ENCODE measurements at places on chromosomes 5 and 9.

GRCh38 chr5:82019342-82020138 lies 47.7 kb downstream of the ATG10 start:
- no peak for DNase-seq

- no peak for DNase-seq
Observed at GRCh38 chr5:72133212-72133990, 26.1 kb downstream of the MAP1B start.

GRCh38 chr5:125227333-125228095 lies 481.1 kb upstream of the ZNF608 start:
- DNase-seq, result no peak

- DNase-seq, result peak; percentile 99
Observed at GRCh38 chr9:115596021-115596745, 478.2 kb upstream of the TNC start.

DNA sequence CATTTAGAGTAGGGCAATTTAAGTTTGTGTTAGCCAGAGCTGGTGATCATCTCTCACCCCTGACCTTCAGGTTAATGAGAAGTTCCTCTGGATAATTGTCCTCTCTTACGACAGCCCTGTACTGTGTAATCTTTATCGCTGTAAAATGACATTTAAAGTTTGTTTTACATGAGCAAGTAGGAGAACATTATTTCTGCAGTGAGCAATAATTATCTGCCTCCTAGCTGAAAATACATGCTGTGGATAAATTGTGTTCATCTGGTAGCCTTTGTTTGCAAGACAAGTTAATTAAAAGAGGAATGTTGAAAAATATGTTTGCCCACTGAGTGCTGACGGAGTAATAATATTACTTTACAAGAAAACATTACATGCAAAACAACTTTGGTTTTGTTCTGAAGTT lies 1083.8 kb upstream of the NUDT12 start:
- DNase-seq, result no peak

DNA sequence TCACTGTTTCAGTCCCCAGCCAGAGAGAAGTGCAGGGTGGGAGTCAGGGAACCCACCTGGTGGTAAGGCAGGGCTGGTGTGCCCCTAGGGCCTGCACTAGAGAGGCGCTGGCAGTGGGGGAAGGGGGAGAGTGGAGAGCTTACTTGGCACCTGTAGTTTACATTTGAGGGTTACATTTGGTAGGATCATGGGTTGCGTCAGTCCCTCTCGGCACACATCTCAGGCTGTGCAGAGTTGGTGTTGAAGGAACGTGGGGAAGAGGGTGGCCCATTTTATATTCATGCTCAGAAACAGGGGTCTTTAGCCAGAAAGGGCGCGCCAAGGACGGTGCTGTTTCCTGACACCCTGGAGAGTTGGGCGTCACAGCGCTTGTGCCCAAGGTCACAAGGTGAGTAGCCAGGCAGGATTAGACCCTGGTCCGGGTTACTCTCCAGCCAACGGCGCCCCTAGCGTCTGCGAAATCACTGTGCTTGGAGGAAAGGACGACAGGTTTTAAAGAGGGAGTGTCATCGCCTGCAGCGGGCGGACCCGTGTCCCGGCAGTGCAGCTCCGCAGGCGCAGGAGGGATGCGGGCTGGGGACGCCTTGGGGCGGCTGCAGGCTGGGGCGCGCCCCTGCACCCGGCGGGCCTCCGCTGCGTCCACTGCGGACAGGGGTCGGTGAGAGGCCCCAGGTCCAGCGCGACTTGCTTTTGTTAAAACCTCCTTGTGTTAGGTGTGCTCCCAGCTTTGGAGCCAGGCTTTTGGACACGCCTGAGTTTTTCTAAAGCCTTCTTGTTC lies 272.6 kb downstream of the FANCC start:
- DNase-seq, result no peak

- DNase-seq, result no peak
Observed at GRCh38 chr9:113720495-113720894, 155.6 kb upstream of the ZNF618 start.

GRCh38 chr5:99543841-99544240 lies 615.0 kb upstream of the CHD1 start:
- DNase-seq, result no peak

GRCh38 chr9:129542741-129543140 lies 78.2 kb downstream of the C9orf50 start:
- no peak for DNase-seq

GRCh38 chr5:113278976-113279375 lies 155.8 kb downstream of the TSSK1B start:
- no peak for DNase-seq

DNA sequence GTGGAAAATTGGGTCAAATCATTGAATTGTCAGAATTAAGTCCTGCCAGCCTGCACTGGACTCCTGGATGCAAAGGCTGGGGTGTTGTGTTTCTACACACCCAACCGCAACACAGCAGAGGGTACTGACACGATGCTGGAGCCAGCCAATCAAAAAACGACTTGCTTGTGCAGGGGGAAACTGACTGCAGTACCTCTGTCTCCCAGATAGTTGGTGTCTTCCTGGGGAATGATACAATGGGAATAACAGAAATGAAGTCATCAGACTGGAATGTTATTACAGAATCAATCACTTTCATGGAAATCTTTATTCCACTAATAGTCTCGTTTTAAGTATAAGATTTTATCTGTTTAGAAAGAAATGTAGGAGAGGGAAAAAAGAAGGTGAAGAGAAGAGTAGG lies 330.3 kb downstream of the MLLT3 start:
- DNase-seq, result peak; percentile 16

GRCh38 chr5:57488215-57488955 lies 5.8 kb upstream of the ACTBL2 start:
- no peak for DNase-seq

DNA sequence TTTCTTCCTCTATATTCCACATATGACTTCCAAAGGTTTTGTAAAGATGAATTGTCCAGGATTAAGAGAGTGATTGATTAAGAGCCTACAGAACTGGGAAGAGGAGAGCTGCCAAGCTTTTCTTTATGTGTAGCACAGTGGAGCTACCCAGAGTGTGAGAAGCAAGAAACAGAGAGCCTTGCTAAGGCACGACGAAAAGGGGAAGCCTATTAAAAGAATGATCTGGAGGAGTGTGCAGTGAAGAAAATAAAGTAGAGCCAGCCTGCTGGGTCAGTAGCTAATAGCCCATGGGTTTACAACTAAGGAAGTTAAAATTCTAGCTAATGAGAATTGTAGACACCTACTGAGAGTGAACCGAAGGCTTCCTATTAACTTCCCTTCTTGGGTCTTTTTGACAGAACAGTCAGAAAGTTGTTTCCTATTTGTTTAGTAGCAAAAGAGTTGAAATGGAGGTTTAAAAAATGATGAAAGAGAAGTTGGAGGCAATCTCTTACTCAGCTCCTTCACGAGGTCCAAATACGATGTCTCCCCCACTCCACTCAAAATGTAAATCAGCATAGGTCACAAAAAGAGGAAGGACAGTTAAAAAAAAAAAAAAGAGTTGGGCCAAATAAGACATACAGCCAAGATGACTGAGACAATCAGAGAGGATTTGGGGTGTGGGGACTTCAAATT lies 957 bp upstream of the PRR16 start:
- no peak for DNase-seq

DNA sequence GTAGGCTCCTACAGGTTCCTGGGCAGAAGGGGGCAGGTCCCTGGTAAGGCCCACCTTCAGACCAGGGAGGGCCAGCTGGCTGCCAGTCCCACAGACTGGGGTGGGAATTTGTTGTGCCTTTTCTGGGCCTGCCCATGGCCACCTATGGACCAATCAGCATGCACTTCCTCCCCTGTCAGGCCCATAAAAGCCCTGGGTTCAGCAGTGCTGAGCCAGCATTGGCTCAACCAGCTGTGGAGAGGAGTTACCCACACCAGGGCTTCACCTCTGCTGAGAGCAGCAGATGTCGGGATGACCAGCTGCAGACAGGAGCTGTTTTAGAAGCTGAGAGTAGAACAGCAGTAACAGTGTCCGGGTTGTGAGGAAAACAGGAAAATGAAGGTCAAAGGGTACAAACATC lies 373.4 kb upstream of the ACO1 start:
- no peak for DNase-seq

DNA sequence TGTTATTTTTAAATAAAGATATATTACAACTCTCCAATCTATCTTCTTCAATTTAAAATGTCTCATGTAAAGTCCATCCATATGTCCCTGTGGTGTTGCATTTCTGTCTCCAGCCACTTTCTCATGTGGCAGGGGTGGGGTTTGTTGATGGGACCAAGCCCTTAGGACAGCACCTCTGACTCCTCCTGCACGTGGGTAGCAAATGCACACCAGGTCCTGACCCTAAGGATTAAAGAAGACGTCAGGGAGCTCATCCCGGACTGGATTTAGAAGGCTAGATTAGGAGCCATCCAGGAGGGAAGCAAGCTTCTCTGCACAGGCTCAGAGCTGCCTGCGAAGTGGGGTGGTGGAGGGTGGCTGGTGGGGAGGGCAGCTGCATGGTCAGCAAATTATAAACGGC lies 38.9 kb upstream of the FAM120AOS start:
- DNase-seq, result no peak

DNA sequence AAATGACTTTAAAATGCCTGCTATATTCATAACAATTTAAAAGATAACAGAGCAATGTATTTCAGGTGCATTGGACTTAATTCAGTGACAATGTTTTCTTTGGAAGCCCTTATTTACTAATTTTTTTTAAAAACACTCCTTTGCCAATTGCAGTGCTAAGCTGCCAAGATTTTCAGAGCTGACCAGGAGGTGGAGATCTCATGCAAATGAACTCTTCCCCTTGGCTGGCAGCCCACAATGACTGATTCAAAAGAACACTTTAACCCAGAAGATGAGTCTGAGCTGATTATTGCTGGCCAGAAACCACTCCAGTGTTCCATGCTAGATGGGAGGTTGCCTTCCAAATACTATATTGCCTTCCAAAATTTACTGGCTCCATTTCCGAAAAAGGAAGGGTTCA lies 128.3 kb upstream of the CCNH start:
- peak; percentile 0 for DNase-seq

DNA sequence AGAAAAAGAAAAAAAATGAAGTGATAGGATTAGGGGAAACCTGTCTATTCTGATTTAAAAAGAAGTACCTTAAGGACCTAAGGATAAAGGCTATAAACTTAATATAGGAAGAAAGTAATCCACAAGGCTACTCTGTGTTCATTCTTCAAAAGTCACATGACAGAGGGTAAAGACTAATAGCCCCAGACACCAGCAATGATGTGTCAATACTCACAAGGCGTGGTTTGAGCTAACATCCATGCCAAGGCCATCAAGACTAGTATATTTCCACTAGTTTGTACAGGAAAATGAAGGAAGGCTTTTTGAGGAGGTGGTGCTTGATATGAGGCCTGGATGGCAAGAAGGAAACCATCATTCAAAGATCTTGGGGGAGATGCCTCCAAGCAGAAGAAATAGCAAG lies 49.7 kb upstream of the TEX48 start:
- DNase-seq, result no peak

GRCh38 chr9:107698779-107699178 lies 209.2 kb upstream of the KLF4 start:
- no peak for DNase-seq

DNA sequence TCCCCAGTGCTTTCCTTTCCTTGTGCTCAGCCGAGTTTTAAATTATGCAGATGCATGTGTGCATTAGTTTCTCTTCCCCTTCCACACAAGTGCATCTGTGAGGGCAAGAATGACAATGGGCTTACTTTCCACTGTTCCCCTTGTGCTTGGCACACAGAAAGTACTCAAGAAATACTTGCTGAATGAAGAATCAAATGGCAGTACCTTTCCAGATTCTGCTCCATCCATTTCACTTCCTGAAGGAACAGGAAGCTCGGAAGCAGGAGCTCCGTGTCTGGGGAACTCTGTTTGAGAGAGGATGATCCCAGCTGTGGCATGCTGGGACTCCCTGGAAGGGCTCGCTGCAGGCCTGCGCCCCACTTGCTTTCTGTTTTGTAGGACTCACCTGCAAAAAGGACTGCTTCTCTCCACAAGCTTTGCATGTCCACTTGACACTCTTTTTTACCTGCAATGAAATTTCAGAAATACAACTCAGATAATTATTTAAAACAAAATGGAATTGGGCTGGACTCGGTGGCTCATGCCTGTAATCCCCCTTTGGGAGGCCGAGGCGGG lies 5.5 kb downstream of the MRNIP start:
- no peak for DNase-seq

DNA sequence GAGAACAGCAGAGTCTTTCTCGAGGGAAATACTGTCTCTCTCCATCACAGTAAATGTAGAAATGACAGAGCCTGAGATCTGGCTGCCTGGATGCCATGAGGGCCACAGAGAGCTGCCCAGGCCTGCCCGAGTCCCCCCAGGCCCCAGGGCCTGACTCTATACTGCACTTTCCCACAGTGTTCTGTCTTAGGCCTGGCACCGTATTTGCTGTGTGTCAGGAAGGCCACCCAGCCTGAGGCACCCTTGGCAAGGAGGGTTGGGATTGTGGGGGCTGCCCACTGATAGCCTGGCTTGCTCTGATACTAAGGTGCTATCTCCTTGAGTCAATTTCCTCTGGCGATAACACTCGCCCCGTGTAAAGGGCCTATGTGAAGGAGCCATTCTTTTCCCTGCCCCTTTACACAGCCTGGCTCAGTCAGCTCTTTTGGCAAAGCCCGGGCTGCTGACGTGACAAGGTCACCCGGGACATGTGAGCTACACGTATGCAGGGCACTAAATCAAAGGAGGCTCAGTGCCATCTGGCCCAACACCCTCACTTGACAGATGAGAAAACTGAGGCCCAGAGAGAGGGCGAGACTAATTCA lies 630.1 kb upstream of the KLF4 start:
- no peak for DNase-seq

DNA sequence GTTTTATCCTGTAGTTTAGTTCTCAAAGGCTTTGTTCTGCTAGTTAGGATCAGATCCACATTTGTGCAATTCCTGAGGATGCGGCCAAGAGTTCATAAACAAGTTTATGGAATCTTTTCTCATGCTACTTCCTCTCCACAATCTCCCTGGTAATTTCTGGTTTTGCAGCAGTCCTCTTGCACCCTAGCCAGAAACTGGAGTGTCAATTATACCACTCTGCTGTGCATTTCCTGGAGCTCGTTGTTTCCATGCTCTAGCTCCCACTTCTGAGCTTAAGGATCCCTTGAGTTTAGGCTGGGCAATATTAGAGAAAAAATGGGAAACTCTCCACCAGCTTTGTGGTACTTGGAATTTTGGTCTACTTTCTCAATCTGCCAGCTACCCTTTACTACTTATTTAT lies 474.7 kb downstream of the DIRAS2 start:
- DNase-seq, result no peak

DNA sequence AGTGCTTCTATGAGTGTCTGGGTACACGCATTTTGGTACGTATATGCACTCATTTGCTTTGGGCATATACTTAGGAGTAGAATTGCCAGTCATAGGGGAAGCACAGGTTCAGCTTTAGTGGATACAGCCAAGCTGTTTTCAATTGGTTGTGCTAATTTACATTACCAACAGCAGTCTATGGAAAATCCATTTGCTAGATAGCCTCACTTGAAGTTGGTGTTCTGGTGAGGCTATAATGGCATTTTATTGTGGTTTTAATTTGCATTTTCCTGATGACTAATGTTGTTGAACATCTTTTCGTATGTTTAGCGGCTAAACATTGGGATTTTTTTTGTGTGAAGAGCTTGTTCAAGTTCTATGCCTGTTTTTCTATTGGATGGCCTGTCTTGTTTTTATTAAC lies 76.8 kb upstream of the ANKH start:
- DNase-seq, result no peak

- no peak for DNase-seq
Observed at GRCh38 chr9:136923881-136924280, 20.7 kb downstream of the FBXW5 start.
